Pulmonary artery endothelial cell (primary cell): ENCODE measurements at places on chromosomes 1 and 21.

DNA sequence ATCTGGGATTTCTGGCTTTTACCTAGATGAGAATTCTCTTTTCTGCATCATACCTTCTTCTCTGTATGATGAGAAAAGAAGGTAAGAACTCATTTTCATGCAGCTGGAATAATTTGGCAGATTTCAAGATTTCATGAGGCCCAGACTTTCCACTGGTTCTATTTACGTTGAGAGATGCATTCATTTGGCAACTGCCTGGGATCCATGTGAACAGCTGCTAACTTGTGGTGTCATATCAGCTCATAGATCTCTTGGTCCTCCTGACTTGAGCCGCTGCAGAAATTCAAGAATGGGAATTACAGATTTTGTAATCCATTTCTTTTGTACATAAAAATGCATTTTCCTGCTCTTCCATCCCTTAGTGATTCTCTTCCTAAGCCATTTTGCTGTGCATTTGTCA, 17.1 kb upstream of the C1orf87 start:
- no peak for DNase-seq

- DNase-seq: no peak
Measured at GRCh38 chr1:220786337-220787068, at the start of gene MTARC1. Gene MTARC1, plus strand, starts transcription at chr1:220786913. Its CDS starts 32 bp downstream, at chr1:220786945.

DNA sequence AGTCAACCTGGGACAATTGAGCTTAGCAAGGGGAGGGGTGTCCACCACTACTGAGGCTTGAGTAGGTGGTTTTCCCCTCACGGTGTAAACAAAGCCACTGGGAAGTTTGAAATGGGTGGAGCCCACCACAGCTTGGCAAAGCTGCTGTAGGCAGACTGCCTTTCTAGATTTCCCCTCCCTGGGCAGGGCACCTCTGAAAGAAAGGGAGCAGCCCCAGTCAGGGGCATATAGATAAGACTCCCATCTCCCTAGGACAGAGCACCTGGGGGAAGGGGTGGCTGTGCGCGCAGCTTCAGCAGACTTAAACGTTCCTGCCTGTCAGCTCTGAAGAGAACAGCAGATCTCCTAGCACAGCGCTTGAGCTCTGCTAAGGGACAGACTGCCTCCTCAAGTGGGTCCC, 758.4 kb downstream of the LTN1 start:
- no peak for DNase-seq

DNA sequence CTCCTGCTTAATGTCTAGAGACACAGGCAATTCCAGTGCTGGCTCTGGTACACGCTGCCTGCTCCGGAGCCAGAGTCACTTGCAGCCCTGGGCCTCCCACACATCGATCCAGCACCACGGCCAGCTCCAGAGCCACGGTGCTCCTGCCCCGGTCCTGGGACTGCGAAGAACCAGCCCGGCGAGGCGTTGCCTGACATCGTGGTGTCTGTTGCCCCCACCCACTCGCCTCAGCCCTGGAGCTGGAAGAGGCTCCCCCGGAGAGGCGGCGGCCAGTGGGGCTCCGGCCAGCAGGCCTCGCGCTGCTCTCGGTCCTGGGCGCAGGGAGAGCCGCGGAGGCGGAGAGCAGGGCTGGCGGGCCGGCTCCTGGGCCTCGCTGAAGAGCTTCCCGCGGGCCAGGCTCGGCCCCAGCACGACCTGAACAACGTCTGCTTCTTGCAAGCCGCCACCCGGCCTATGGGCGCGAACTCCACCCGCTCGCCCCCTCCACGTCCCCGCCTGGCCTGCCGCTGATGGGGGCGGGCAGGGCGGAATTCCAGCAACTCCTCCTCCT, 364.8 kb downstream of the CEP170 start:
- DNase-seq: no peak

DNA sequence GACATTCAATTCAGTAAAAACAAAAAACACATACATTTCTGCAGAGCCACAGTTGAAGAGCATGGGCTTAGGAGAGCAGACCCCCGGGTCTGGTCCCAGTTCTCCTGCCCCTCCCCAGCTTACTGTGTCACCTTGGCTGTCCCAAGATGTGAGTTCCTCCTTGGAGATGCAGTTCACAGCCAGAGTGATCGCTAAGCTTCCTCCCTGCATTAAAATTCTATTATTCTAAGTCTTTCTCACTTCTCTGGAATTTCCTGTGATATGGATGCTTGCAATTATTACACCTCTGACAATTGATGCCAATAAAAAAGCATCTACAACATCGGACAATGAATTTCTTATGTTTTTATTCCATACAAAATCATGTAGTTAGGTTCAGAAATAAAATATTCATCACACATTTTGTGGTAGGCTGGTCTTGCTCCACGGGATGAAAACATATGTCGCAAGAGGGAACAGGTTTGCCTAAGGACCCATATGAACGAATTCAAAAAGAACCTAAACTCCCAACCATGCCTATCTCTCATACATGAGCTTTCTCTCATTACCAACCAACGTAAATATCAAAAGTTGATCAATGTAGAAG, 328.5 kb upstream of the RUNX1 start:
- peak; percentile 40 for DNase-seq

GRCh38 chr1:229095325-229095724, 175.6 kb upstream of the RAB4A start:
- DNase-seq: no peak

- no peak for DNase-seq
Measured at GRCh38 chr1:55067022-55067778, 27.9 kb downstream of the PCSK9 start.

DNA sequence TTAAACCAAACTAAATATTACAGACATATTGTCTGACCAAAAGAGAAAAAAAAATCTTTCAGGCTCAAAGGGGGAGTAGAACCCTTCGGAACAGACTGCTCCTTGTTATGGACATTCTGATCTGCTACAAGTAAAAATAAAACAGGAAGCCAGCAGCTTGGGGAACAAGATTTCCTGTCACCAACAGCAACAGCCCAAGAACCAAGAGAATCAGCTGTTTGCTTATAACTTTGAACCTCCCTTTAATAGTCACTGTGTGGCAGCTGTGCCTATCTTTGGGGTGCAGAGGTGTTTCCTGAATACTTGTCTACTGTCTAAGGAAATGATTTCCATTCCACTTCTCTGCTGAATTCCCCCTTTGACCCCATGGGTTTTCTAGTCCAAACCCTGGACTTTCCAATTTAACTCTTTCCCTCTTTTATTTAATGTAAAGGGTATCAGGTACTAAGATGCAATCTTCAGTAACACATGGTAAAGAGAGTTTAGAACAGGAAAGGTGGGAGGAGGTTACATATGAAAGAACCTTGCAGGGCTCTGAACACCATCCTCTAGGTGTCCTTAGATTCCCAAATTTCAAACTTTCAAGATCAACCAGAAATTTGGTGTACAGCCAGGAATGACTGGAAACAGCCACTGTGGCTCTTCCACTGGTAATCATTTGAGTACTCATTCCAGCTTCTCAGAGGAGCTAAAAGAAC, 38.6 kb downstream of the GPR3 start:
- DNase-seq: peak; percentile 66

DNA sequence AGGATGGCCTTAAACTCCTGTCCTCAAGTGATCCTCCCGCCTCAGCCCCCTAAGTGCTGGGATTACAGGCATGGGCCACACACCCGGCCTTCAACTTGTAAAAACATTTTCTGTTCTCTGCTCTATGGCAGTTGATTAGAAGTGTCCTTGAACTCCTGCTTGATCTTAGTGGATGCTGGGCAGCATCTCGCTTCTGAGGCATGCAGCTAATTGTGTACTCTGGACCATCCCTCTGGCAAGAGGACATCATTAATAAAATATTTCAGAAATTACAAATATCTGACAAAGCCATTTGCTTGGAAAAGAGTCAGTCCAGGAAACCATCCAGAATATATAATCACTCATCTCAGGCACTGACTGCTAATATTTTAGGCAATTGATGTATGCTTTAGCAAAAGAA, 8.1 kb downstream of the NGF start:
- DNase-seq: no peak

- no peak for DNase-seq
Measured at GRCh38 chr1:51088474-51088873, 13.6 kb upstream of the C1orf185 start.

DNA sequence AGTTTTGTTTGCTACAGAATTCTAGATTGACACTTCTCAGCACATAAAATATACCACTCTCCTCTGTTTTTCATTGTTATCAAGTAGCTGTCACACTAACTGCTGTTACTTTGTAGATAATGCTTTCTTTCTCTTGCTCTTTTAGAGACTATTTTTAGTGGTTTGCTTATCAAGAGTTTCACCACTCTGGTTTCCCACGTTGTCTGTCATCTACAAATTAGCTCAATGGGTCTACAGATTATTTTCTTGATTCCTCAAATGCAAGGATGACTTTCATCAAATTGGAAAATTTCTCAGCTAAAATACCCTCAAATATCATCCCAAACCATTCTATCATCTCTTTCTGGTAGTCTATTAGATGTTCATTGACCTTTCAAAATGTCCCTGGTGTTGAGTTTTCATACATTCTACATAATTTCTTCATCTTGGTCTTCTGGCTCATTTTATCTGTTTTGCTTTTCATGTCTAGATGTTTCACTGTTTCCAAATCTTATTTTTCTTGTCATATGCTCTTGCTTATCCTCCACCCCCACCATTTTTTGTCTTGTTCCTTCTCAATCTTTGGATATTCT, 122.5 kb downstream of the TRIM33 start:
- no peak for DNase-seq

DNA sequence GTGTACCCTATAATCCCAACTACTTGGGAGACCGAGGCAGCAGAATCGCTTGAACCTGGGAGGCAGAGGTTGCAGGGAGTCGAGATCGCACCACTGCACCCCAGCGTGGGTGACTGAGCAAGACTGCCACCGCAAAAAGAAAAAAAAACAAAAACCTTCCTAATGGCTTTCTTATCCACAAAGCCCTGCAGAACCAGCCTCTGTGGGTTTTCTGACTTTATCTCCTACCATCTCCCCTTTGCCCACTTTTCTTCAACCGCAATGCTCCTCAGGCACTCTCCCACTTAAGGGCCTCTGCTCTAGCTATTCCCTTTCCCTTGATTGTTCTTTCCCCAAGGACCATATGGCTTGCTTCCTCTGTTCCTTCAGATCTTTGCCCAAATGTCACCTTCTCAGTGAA, 67.9 kb upstream of the PUM1 start:
- DNase-seq: no peak

DNA sequence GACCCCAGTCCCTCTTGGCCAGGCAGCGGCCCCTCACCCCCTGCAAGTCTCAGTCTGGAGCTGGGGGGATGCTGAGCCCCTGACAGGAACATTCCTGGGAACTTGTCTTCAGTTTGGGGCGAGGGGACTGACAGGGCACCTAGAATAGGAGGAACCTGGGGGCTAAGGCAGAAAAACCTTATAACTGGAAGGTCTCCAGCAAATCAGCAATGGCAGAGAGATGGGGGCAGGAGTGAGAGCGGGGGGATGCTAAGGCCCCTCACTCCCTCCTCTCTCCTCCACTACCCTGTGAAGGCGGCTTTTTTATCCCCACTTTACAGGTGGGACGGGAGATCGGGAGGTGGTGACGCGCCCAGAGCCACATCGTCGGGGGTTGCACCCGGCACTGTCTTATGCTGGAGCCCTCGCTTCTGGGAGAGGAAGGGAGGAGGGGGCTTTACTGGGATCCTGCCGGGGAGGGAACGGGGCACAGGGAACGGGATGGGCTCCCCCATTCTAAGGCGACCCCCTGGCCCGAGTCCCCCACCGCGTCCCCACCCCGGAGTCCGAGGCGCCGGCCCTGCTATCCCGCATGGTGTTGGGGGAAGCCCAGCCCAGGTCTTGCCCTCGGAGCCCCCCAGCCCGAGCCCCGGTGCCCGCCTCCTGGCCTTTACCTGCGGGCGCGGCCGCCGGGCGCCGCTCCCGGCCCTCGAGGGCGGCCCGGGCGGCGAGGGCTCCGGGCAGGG, 456 bp downstream of the COL8A2 start:
- DNase-seq: no peak

DNA sequence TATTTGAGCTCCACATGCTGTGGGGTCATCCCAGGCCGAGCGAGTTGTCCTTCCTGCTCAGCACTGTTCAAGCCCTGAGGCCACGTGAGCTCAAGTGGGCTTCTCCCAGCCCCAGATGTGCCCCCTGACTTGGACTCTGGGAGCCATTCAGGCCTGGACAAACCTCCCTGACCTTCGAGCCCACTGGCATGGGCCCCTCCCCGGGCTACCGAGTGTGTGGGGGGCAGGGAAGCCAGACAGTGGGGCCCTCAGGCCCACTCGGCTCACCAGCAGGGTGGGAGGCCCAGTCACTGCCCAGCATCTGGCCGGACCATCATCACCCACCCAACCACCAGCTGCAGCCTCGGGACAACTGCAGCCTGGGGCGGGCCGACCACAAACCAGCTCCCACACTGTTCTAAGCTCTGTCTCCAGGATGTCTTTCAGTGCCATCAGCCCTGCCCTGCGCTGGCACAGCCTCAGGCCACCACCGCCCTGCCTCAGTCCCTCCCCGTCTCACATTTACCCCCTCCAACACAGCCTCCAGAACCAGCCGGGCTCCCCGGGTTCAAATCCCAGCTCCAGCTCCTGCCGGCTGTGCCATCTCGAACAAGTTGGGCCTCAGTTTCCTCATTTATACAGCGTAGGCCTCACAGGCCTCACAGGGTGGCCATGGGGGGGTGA, 20.9 kb upstream of the PLEKHG5 start:
- no peak for DNase-seq

DNA sequence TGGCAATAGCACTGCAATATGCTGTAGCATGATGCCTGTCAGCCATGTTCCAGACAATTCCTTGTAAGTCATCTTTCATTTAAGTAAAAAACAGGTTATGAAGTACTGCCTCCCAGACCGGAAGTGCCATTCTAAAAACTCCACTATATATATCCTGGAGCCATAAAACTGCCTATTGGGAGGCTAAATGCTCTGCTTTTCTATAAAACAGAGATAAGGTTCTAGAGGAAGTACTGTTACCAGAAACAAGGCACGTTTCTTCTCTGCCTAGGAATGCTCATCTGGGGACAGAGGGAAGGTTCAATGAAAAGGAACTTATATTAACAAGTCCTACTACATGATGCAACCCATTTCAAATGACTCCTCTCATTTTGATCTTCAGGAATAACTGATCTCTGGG, 66.8 kb downstream of the GPR137B start:
- no peak for DNase-seq

- no peak for DNase-seq
Measured at GRCh38 chr21:46116189-46116775, 18.4 kb downstream of the COL6A2 start.

DNA sequence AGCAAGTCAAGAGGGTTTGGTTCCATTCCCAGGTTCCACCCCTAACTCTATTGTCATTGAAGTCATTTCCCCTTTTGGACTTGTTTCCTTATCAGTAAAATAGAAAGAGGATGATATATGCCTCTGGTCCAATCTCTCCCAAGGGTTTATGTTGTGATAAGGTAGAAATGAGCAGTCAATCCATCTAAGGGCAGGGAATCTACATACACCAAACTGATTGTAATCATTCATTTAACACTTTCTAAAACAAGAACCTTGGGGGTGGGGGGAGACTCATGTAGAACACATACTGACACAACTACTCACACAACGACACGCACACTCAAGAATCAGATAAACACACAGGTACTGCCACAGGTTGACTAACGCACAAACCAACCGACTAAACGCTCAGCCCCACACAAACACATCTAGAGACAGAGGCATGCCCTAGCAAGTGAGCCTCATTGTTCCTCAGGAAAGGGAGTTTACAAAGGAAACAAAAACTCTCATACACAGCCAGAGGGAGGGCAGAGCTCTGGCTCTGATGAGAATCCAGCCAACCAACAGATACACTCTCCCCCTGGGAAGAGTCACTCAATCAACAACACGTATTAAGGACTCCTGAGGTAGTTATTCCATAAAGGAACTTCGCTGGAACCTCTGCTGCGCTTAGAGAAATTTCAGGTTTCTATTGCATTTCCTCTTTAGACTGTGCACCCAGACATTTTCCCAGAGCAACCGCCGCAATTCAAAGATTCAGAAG, 1.0 kb downstream of the F11R start:
- DNase-seq: no peak
